ENCODE measurements at places on chromosomes 1 and 21.
A peak's percentile ranks its signal among the peaks of the same experiment; 100 is the strongest.

DNA sequence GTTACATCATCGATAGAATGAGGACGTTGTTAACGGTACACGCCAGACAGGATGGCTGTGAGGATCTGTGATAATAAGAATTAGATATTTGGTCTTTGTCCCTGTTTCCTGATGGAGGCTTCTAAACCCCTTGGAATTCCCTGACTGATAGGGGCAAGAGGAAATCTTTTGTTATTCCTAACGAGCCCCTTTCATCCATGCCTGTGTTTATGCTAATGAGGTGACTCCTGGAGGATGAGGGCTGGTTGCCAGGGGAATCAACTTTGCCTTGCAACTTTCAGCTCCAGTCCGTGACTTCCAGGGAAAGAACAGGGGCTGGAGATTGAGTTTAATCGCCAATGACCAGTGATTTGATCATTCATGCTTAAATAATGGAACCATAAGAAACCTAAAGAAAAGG is 39.3 kb upstream of the NLRP3 start:
- DNase-seq, result no peak

GRCh38 chr21:28513428-28513827 is 479.2 kb downstream of the LTN1 start:
- DNase-seq, result no peak

DNA sequence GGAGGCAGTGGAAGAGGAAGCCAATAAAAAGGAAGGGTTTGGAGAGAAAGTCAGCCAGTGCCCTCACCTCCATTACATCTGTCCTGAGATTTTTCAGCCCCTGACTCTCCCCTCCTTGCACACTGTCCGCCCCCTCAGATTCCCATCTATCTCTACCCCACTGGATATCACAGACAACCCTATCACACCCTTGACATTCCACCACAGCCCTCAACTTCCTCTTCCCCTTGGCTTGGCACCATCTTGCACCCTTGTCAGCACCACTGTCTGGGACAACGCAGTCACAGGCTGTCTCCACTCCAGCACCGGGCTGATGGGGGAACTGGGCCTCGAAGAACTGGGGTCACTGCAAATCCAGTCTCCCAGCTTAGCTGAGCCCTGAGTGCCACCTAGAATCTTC is 14.2 kb upstream of the PLEKHA6 start:
- no peak for DNase-seq

DNA sequence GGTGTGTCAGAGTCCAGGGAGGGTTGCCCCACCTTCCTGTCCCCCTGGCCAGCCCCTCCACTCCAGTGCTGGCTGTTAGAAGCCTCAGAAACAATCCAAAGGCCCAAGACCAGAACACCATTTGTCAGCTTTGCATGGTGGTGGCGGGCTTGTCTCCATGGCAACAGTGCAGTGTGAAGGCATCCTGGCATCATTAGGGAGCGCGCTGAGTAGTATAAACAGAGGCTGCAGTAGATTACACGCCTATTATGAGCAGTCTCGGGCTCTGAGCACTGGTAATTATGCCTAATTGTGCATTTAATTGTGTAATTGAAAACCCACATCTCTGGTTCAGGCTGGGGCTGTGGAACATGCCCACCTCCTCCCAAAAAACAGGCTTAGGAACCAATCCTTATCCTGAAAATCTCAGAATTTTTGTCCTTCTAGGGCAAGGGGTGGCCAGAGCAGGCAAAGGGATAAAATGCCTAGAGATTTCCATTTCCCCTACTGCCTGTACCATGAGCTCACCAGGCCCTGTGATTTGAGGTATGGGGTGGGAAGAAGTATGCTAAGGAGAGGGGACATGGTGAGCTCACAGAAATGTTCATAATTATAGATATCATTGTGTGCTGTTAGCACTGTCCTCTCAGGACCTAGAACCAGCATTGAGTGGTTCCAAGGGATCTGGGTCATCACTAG is 11.7 kb downstream of the NKAIN1 start:
- DNase-seq, result no peak

DNA sequence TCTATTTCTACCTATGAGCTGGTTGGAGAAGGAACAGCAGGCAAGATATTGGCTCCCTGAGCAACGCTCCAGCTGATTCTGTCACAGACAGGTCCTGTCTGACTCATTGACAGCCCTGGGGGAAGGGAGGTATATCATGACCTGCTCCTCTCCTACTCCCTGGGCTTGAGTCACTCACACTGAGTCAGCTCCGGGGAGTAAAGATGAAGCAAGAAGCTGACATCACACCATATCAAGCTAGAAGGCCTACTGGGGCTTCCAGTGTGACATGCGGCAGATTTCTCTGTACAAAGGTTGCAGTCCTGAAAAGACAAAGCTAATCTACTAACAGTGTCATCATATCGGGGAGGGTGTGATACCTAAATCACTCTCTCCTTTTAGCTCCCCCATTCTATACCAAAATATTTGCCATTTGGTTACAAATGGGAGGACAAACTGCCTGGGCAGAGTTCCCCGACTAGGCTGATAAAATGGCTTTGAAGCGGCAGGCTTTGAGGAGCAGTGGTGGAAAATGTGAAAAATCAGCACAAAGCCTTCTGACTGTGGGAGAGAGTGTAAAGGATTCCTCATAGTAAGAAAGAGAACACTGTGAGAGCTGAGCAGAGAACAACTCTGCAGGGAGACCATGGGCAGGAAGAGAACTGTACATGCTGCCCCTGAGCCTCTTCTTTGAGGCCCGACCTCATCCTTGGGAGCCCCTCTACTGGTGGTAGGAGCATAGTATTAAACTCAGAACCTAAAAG is 15.5 kb downstream of the PI4KB start:
- peak; percentile 60 for DNase-seq

DNA sequence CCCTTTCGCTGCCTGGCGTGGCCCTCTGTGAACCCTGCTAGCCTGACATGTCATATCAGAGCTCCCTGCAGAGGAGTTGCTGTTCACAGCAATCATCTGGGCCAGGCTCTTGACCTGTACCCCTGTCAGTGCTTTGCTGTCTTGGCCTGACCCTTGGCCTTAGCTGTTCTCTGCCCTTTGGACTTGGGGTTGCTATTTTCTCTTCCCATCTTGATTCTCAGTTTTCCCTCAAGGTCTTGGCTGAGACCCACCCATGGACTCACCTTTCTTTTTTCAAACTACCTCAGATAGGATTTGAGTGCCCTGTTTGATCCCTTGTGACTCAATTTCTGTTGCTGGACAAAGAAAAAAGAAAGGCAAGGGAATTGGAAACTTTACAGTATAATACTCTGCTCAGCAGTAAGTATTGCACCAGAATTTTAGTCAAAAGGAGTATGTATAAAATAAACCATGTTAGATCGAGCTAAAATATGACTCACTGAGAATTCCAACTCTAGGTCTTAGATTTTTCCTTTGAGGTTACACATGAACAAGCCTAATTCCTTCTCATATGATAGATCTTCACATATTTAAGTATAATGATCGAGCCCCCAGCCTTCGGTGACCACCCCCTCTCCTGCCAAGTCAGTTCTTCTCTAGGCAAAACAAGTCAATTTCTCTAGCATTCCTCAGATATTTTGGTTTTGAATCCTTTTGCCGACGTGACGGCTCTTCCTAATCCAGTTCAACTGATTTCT is 110.5 kb downstream of the NGF start:
- no peak for DNase-seq

- peak; percentile 3 for DNase-seq
These were observed 221.8 kb downstream of the CENPF start for GRCh38 chr1:214824763-214825162.

DNA sequence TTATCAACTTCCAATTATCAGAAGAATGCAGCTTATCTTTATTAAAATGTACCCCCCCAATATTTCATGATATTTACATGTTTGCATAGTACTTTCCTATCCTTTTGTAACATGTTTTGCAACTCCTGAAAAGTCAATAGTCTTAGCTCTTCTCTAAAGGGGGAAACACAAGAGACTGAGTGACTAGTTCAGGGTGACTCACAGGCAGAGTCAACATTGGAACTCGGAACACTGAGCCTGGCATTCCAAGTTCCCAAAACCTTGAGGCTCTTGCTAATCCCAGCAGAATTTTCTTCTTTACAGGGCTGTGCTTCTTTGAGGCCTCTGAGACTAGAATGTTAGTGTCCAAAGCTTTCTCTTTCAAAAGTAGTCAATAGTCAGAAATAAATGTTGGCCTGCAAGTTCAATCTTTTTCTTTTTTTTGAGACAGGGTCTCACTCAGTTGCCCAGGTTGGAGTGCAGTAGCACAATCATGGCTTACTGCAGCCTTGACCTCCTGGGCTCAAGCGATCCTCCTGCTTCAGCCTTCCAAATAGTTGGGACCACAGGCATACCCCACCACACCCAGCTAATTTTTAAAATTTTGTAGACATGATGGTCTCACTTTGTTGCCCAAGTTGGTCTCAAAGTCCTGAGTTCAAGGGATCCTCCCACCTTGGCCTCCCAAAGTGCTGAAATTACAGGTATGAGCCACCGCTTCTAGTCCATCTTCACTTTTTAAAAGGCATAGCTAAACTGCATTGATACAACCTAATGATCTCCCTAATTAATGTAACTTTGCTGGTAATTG is 37.5 kb downstream of the ZNF281 start:
- peak; percentile 56 for DNase-seq

DNA sequence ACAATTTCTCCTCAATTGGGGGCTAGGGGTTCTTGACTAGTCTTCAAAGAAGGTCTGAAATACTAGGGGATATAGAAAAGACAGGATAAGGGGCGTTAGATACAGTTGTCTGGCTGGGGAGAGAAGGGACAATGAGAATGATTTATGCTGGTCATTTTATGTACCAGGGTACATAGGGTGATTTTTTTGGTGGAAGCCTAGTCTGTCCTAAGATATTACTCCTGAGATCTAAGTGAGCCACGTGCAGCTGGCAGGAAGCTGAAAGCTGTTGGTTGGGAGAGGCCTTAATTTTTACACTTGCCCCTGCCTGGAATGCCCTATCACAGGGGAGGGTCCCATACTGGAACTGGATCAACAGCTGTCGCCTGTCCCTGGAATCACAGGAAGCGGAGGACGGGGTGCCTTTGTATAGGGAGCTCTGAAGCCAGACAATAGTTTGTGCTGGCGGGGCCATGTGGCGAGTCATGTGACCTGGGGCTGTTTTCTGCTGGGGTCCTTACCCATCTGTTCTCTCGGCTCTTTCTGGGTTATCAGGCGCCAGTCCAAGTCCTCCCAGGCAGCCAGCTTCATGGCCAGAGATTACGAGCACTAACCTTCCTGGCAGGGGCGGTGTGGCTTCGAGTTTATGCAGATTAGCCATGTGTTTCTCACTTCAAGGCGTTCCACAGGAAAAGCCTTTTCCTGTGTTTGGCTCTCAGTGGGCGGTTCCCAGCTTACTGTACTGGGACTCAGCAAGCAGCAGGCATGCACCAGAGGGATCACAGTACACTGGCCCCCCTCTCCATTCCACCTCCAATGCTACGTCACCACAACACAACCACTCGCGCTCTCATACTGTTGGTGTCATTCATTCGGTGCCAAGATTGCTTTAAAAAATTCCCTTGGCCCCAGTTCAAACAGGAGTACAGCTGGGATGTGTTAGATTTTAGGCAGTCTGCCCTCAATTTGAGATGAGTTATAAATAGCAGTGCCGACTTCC is 27.5 kb downstream of the ARID1A start:
- DNase-seq, result peak; percentile 99

GRCh38 chr1:93906480-93906879 is 2.8 kb downstream of the GCLM start:
- DNase-seq, result no peak

DNA sequence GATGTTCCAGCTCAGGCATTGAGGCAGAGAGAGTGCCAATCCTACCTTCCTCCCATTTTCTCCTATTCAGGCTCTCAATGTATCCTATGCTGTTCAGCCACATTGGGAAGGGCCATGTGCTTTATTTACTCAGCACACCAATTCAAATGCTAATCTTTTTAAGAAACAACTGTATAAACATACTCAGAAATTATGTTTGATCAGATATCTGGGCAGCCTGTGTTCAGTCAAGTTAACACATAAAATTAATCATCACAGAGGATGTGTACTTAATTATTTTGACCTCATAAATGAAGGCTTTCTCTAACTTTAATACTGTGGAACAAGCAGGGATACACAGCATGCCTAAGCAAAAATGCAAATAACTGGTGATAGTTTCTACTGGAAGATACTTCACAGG is 149.8 kb downstream of the NCAM2 start:
- DNase-seq, result no peak

- no peak for DNase-seq
These were observed 241.8 kb upstream of the POGK start for GRCh38 chr1:166597516-166597915.

GRCh38 chr1:243597383-243597782 is 252.7 kb downstream of the AKT3 start:
- DNase-seq, result no peak

DNA sequence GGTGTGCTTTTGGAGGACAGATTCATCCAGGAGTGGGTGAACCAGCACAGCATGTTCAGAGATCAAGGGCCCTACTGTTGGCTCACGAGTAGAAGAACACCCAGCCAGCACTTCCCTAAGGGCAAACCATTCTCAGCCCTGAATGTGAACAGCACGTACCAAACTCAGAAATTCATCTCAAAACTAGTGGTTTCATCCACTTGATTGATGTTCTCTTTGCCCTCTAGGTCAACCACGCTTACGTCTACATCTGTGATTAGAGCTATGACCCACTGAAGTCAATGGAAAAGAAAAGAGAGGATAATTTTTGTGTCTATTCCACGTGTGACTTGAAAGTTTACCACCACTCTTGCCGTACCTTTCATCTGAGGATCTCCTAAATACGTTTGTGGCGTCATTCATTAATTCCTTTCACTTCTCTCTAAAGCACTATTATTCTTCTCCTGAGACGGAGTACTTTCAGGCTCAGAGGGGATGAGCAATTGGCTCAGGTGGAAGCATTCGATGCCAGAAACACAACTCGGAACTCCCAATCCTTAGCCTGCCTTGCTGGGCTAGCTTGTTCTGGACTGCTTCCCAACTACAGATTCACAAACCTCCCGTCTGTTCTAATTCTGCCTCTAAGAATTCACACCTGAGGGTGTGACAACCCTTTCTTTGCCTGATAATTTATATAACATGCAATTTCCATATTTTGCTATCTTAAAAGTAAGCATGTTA is 57.3 kb upstream of the HIVEP3 start:
- DNase-seq, result no peak

DNA sequence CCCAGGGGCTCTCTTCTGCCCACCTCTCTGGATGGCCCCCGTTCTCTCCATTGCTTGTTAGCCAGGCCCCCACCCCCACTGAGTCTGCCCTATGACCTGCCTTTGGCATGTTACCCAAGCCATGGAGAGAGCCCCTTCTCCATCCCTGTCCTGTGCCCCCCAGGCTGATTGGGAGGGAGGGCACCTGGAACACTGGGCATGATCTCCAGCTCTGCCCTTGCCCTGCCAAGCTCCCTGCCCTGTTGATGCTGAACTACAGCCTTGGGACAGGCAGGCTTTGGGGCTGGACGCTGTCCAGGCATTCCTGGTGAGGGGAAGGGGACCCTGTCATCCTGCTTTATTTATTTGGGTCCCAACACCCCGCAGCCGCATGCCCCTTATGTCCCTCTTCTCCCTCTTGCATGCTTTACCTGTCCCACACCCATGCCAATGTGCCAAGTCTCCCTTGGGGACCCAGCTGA is 10.7 kb downstream of the TRIM46 start:
- no peak for DNase-seq

All from dermis microvascular lymphatic vessel endothelial cell (primary cell).